ENCODE measurements at places on chromosomes 1 and 21.

GRCh38 chr1:211729238-211729637 is 53.8 kb upstream of the NEK2 start:
- no peak for DNase-seq

DNA sequence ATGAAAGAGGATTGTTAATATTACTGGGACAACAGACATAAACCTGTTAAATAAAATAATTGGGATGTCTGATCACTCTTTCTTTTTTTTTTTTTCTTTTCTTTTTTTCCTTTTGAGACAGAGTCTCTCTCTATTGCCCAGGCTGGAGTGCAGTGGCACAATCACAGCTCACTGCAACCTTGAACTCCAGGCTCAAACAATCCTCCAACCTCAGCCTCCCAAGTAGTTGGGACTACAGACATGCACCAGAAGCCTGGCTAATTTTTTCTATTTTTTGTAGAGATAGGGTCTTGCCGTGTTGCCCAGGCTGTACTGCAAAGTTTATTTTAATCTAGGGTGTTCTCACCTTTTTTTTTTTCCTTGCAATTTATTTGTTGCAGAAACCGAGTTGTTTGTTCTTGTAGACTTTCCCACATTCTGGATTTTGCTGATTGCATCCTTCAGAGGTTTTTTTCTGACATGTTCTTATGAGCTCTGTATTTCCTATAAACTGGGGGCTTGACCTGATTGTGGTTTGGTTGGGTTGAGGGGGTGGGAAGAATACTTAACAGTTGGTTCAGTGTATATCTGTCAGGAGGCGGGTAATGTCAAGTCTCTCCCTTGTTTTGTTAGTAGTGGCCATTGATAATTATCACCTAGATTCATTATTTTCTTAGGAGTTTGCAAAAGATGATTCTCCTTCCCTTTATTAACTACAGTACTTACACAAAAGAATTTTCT is 125.2 kb downstream of the MAST2 start:
- no peak for DNase-seq

GRCh38 chr1:44036409-44037139 is 5.3 kb upstream of the SLC6A9 start:
- DNase-seq = peak; percentile 58

- DNase-seq = no peak
Observed at GRCh38 chr21:15276243-15276642, 211.4 kb upstream of the NRIP1 start.

DNA sequence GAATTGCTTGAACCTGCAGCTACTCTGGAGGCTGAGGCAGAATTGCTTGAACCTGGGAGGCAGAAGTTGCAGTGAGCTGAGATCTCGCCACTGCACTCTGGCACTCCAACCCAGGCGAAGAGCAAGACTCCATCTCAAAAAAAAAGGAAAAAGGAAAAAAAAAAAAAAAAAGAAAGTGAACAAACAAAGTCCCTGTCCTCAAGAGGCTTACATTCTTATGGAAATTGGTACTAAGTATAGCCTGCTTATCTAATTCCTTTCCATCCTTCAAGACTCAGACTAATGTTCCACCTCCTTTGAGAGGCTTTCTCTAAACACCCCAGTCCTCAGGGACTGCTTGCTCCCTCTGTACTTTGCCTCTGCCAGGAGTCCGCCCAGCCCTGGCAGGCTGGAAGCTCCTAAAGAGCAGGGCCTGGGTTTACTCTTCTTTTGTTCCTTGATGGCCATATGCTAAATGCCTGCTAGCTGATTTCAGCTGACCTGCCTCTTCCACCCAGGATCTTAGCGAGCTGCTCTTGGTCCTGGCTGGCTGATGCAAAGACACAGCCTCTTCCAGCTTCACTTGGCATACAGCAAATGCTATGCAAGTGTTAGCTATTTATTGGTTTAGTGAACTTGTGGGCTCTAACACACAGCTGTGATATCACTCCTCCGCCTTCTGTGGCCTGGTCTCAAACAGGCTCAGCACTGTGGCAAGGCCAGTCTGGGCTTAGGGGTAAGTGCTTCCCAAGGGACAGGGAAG is 9.8 kb downstream of the SLC9A1 start:
- DNase-seq = no peak

GRCh38 chr1:37753473-37754321 is 11.2 kb downstream of the EPHA10 start:
- no peak for DNase-seq

- no peak for DNase-seq
Observed at GRCh38 chr1:244792188-244792850, 43.1 kb upstream of the COX20 start.

DNA sequence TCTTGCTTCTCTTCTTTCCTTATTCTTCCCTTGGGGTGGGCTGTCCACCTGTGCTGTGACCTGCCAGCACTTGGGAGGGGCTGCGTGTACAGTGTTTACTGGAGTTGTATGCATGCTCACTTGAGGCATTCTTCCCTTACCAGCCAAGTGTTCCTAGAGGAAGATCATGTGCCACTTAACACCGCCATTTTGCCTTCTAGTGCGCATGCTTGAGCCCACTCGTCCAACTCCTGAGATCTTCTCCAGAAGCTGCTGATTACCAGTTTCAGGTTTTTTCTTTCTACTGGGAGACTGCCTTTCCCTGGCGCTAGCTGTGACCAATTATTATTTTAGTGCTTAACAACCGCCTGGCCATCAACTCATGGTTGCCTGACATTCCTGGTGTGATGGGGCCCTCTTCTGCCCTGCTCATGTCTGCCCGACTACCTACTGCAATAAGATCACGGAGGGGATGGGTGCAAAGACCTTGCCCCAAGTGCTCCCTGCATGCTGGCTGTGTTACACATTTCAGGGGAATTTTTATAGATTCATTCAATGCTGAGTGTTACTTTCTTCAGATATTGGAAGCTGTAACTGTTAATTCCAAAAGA is 74.2 kb upstream of the B3GALT5 start:
- DNase-seq = no peak

- no peak for DNase-seq
Observed at GRCh38 chr21:41186755-41187536, 19.0 kb downstream of the BACE2 start.

DNA sequence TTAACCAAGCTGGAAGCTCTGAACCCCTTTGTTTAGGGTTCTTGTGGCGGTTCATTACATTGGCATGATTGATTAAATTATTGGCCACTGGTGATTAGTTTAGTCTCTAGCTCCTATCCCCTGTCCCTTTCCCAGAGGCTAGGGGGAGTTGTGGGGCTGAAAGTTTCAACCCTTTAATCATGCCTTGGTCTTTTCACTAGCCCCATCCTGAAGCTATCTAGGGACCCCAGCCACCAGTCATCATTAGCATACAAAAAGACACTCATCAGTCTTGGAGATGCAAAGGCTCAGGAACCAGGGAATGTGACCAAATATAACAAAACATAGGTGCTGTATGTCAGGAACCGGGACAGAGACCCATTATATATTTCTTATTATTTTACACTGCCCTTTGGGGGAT is 34.7 kb upstream of the SNX27 start:
- no peak for DNase-seq

DNA sequence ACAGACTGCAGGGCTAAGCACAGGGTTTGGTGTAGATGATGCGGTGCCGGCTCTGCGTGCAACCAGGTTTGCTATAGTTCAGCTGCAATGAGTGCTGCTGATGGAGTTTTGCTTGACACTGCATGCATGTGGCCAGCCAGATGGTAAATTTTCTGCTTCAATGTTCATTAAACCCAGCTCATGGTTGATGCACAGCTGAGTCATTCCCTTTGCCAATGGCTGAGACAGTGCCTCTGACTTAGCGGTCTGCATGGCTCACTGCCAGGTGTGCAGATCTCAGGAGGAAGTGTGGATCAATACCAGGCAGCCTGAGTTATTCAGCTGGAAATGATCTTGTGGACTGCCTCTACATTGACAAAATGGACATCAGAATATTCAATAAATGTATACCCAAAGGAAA is 172.7 kb upstream of the ZP4 start:
- peak; percentile 61 for DNase-seq

DNA sequence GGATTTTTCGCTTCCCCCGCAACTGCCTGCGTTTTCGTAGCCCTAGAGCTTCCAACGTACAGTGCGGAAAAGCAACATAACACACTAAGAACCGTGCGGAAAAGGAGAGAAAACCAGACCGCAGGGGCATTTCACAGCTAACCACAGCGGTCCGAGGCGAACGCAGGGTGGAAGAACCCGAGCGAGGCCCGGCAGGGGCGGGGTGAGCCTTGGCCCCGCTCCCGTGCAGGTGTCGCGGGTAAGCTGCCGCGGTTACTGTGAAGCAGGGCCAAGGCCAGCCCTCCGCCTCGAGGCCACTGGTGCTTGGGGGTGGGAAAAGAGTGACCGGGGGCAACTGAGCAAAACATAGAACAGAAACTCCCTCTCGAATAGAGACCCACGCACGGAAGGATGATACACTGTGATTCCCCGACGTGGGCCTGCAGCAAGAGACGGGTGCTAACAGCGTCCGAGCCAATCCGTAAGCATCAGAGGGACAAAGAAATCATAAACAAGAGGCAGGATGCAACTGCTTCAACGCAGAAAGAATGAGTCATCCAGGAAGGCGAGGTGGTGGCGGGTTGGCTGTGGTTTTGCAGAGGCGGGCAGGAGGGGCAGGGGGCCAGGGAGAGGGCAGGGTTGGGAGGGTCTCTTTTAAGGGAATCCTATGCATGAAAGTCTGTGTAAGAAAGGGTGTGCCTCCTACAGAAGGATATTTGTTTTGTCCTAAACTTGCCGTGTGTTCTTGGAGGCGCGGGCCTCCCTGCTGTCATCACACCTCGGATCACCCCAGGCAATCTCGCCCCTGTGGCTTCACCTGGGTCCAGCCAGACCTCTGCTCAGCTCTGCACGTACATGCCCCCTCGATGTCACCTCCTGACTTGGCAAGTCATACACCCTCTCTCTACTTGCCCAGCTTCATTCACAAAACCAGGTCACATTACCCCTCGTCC is 7.3 kb downstream of the GNG4 start:
- no peak for DNase-seq

- DNase-seq = no peak
Observed at GRCh38 chr21:41410767-41411448, 15.1 kb upstream of the MX1 start.

GRCh38 chr1:183310753-183311479 is 107.3 kb downstream of the NMNAT2 start:
- no peak for DNase-seq

DNA sequence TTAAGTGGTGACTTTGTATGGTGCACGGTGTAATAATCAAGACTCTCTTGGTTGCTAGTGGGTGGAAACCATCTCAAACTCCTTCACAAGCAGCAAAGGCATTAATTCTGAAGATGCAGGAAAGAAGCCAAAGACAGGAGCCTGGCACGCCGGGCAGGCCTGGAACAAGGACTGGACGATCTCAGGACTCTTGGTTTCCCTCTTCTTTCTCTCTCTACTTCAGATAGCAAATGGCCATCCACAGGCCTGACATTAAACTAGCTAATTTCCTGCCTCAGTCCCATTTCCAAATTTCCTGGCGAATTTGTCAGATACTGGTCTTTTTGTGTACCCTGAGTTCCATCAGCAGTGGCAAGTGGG is 28.2 kb downstream of the STYXL2 start:
- DNase-seq = no peak

GRCh38 chr1:226479474-226479873 is 69.1 kb upstream of the STUM start:
- DNase-seq = no peak

DNA sequence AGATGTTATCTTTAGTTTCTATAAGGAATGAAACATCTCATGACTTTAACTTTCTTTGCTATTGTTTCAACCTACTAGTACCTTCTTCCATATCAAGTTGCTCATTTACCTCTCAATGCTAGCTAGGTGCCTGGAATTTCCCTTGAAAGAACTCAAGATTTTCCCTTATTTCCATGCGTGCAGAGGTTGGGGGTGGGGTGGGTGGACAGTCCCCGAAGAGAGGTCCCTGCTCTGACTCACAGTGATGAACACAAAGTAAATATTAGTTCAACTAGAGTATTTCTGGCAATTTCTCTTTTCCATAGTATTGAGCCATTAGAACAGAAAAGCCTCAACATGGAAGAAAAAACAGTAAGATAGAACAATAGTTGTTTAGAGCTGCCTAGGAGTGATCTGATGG is 239.0 kb upstream of the ZP4 start:
- no peak for DNase-seq

- DNase-seq = peak; percentile 14
Observed at GRCh38 chr21:39094847-39095579, 88.2 kb downstream of the PSMG1 start.

GRCh38 chr1:145785547-145785946 is 38.3 kb downstream of the RNF115 start:
- no peak for DNase-seq

- DNase-seq = no peak
Observed at GRCh38 chr1:22769932-22770331, 59.3 kb downstream of the EPHB2 start.

DNA sequence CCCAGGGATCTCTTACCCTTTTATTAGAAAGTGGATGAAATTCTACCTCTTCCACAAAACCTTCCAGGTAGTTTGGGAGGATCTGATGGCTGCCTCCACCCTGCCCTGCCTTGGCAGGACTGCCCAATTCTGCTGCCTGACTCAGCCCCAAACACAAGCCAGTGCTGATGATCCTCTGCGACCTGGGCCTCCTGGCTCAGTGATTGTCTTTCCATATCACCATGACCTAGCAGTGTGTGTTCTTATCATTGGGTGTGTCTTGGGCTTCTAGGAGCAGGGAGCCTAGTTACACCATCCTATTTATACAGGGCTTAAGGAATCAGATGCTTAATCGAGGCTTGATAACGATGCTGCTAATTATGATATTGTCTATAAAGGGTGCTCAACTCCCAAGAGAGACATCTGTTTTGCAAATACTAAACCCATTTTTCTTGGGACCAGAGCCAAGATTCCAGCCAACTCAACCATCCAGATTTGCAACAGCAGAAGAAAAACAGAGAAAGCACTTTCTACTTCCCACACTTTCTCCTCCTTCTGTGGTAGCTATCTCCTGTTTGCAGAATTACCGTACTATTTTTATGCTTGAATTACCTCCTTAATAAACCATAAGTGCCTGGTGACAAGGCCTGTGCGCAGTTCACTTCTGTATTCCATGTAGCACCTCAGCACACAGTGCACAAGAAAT is 36.5 kb upstream of the KIF21B start:
- no peak for DNase-seq

GRCh38 chr1:25360596-25361581 is 22.8 kb downstream of the TMEM50A start:
- peak; percentile 73 for DNase-seq

DNA sequence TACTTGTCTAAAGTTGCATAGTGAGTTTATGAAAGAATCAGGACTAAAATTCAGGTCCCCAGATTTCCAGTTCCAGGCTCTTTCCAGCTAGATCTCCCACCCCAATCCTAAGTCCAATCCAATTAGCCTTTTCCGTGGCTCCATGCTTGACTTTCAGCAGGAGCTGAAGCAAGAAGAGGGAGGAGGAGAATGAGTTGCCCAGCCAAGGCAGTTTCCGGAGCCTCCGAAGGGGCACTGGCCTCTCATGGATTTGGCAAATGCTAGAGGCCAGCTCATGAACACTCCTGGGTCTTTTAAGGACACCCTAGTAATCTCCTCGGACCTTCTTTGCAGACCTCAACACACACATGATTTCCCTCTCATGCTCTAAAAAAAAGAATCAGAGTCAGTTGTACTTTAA is 10.5 kb upstream of the LRRC52 start:
- DNase-seq = no peak

All from HS-27A (cell line).